ENCODE measurements at places on chromosomes 7 and 10.

DNA sequence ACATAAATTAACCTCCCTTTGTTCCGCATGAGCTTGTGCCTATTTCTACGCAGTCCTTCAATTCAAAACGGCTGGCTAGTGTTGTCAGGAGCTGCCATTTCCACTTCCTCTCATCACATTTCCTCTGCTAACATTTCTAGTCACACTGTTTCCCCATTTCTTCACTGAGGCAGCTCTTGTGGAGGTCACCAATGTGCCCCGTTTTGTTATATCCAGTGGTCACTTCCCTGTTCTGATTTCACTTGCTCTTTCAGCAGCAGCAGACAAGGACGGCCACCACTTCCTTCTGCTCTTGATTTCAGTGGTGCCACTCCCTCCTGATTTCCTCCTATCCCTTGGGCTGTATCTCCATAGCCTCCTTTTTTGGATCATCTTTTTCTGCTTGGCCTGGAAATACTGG is 64.8 kb upstream of the SEC61G start:
- no peak for DNase-seq

DNA sequence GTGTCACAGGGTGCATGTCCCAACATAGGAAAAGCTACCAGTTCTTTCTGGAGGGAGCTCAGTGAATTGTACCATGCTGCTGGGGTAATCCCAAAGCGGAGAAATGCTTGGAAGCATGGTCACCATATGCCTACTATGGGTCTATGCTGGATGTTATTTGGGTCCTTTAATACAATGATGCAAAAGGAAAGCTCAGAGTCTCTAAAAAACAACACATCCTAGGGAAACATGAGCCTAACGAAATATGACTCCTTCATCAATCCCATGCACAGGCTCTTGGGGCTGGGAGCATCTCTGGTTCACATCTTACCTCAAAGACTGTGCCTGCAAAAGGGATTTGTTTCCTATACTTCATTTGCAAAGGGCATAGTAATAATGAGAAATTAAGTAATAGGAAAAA is 65.2 kb downstream of the CUBN start:
- no peak for DNase-seq

- peak; percentile 89 for DNase-seq
Measured at GRCh38 chr10:68406111-68406814, 814 bp downstream of the RUFY2 start.

GRCh38 chr10:46233181-46233580 is 53.6 kb upstream of the ANTXRL start:
- no peak for DNase-seq

DNA sequence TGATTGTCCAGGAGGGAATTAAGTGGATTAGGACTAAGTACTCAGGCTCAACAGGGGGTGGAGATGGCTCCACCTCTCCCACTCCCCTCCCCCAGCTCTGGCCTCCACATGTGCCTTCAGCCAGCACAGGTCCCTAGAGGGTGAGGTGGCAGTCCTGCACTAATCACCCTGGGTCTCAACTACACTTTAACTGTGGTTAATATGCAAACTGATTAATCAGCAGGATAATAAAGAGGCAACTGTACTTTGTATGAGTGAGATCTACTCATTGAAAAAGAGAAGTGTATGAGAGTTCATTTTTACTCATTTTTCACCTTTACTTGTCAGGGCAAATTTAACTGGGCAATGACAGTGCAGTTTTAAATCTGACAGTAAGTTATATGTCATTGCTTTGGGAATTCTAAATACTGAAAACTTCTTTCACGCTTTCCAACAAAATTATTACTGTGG is 223.8 kb upstream of the CCDC6 start:
- no peak for DNase-seq

DNA sequence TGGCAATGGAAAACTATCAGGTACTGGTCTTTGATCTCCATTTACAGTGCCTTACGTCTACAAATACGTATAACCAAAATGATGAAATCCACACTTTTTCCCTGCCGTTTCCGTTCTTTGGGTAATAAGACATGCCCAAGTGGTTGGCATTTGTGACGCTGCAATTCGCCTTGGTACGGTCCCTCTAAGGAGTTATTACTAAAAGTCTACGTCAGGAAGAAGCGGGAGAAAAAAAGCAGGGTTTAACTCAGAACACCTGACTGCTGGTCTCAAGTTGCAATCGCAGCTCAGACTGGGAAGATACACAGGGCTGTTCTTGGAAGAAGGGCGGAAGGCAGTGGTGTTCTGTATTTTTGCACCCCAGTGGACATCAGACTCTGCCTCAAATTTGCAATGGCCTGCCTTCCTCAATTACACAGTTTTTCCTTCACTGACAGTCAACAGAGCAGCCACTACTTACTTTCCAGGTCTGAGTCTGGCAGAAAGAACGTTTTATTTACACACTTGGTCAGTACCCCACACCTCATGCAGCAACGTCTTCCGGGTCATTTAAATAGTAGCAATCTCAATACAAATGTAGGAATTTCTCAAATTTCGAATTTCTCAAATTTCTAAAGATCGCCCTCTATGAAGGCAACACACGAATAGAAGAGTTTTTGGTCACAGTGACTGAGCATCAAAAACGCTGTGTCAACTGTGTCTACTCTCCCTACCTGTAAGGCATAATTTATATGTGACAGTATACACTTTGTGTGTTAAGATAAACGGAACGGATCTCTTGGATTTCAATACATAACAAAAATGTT is 2.1 kb downstream of the BAIAP2L1 start:
- no peak for DNase-seq

- no peak for DNase-seq
Measured at GRCh38 chr7:82778021-82778420, 334.4 kb upstream of the CACNA2D1 start.

GRCh38 chr7:68411742-68412141 is 1186.5 kb upstream of the AUTS2 start:
- no peak for DNase-seq

GRCh38 chr7:45601094-45601493 is 26.9 kb downstream of the ADCY1 start:
- DNase-seq, result no peak

- DNase-seq, result no peak
Measured at GRCh38 chr7:20562461-20562860, 53.0 kb upstream of the ABCB5 start.

DNA sequence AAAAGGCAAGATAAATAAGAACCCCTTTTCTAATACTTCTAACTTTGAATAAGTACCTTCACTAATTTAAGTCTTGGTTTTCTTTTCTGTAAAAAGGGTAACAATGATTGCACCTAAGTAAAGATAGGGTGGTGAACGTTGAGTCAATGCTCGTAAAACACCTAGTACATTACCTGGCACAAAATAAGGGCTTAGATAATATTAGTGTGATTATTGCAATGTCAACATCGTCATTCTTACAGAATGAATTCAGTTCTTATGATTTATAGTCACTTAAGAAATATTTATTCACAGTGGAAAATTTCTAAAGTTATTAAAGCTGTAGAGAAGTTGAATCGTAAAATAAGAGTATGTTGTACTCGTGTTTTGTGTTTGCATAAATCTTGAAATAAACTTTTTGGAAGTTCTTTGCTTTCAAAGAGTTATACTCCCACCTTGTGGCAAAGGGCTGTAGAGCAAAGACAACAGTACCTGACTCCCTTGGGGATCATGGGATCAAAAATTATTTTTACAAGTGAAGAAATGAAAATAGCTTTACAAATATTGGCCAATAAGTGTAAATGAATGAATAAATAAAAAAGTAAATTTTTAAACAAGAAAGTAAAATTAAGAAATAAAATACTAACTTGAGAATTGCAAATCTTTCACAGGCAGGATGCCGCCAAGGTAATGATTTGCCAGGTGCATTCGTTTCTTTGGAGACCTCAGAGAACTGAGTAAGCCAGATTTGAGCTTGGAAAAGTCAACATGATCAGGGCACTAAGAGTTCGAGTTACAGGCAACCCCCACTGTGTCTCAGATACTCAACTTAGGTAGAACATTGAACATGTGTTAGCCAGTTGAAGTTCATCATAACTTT is 285.8 kb upstream of the CACNA2D1 start:
- DNase-seq, result peak; percentile 22

DNA sequence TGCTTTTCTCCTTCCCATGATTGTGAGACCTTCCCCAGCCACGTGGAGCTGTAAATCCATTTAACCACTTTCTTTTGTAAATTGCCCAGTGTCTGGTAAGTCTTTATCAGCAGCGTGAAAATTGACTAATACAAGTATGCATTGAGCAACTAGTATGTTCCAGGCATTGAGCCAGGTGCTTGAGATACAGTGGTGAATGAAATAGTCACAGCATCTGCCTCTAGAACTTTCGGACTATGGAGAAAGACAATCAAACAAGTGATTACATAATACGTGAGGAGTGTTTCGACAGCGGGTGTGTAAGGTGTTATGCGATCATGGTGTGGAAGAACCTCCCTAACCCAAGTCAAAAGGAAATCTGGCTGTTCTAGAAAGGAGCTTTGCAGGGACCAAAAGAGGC is 21.6 kb upstream of the NUP205 start:
- DNase-seq, result no peak

GRCh38 chr10:78211561-78212051 is 177.9 kb downstream of the RPS24 start:
- DNase-seq, result peak; percentile 52

DNA sequence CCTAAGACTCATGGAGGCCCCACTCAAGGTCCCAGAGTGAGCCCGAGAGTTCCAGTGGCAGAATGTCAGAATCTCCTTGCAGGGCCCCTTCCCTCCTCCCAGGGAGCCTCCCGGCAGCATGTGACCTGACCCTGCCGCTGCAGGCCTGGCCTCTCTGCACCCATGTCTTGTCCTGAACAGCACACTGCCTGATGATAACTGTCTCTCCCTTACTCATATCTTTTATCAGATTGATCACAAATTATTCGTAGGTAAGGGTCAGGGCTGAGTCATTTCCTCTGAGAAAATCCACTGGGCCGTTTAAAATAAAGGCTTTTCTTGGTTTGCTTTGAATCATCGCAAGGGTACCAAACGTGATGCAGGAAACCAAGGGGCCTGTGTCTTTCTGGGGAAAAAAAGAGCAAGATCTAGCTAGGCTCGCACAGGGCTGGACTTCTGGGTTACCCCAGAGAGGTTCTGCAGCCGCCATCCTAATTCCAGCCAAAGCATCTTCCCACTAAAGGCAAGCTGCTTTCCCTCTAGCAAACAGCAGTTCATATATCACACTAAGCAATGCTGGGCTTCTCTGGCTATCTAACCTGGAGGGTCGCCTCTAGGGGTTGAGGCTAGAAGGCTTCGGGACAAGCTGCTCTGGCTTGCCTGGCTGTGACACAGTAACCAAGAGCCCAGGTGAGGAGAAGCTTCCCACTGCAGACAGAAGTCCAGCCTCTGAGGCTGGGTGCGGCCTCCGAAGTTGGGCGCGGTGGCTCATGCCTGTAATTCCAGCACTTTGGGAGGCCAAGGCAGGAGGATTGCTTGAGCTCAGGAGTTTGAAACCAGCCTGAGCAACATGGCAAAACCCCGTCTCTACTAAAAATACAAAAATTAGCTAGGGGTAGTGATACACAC is 104.9 kb downstream of the SPDYE5 start:
- no peak for DNase-seq

GRCh38 chr10:506451-507354 is 182.8 kb downstream of the DIP2C start:
- DNase-seq, result no peak

DNA sequence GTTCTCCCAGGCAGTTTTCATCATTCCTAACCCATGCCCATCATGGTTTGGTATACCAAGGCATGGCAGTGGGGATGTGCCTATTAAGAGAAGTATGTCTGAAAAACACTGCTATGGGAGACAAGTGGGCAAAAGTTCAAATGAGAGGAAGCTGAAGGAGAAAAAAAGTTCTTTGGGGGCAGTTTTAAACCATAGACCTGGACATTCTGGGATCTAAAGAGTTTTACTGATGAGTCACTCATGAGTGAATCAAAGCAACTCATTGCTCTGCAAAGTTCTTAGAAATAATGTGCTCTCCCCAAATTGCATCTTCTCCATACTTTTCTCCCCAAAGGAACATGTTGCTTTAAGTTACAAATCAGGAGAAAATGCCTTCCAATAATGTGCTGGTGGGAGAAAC is 256.9 kb upstream of the MTPN start:
- peak; percentile 7 for DNase-seq

GRCh38 chr7:139023076-139023475 is 12.8 kb downstream of the ZC3HAV1L start:
- no peak for DNase-seq

DNA sequence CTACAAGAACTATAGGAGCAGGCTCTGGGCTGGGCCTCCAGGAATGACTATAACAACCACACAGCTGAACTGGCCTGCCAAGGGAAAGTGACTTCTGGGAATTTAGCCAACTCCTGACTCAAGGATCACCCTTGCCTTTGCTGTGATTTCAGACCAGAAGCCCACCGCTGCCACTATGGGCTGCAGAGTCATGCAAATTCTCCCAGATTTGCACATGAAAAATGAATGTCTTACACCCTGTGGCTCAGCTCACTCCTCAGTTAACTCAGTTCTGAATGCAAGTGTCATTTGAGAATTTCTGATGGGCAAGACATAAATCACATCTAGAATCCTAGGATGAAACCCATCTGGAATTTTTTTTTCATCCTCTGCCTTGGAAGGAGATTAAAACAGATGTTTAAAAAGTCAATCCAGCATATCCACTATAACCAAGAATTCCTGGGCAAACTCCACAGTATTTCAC is 186.5 kb upstream of the BET1 start:
- DNase-seq, result peak; percentile 67

GRCh38 chr7:30751696-30752273 is at the start of gene INMT:
INMT (plus strand) TSS chr7:30752135; CDS start chr7:30752151, 16 bp downstream.
- no peak for DNase-seq

DNA sequence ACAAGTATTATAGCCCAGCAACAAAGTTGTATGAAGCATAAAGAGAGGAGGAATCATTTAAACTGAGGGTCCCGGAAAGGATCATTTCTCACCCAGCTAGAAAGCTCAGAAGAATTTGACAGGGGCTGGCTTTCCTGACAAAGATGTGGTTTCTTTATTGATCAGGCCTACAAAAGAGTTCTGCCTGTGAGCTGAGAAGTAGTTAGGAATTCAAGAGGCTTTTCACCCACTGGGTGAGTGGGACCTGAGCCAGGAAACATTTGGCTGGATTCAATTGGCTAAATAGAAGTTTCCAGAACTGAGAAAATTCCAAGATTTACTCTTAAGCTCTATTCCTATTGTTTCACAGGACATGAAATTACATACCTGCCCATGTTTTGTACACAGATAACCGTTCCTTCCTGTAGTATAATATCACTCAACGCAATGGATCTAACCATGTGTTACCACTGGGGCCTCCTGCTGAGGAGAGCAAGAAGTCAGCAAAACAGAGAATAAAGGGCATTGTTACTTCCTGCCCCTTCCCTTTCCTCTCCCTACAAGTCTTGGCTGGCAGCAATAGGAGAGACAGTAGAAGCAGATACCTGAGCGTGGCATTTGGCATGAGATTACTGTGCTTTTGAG is 53.9 kb upstream of the PAPSS2 start:
- DNase-seq, result no peak

GRCh38 chr10:112858986-112859651 is 90.9 kb upstream of the TCF7L2 start:
- DNase-seq, result no peak

DNA sequence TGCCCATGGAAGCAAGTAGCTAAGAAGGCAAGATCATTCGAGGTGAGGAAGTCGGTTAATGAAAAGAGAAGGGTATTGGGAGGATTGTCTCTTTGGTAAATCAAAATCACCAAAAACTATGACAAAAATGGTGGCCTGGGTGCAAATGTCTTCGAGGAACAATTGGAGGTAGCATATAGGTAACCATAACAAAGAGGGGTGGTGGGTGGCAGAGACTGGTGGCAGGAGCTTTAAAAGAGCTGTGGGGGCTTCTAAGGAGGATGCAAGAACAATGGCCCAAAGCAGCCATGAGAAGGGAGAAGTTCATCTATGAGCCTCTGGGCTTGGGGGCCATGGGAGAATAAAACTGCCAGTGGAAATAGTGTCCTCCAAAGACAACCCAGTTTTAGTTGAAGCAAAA is 172.2 kb upstream of the PDE1C start:
- no peak for DNase-seq

All from AG08396 (cell line).